ENCODE measurements at places on chromosomes 2 and 18. TPM values are rescaled to one million over a fixed set of nuclear protein-coding genes. Genes with fewer than 3 reads are reported as not detected.

DNA sequence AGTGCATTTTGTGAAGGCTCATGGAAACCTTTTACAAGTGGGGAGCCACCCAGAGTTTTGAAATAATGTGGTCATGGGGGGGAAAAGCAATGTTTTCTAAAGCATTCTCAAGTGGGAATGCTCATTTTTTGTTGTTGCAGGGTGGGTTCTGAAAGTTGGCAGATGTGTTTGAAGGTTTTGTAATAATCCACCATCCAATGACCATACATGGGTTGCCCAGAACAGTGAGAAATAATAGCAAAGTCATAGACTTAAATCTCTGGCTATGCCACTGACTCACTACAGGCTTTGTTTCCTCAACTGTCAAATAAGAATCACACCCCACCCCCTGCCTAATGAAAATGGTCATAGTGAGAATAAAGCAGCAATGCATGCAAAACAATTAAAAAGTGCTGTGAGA, 2.9 kb downstream of the DSG3 start:
- no peak for DNase-seq

The GCKR gene
- polyA plus RNA-seq = 1.2 TPM

DNA sequence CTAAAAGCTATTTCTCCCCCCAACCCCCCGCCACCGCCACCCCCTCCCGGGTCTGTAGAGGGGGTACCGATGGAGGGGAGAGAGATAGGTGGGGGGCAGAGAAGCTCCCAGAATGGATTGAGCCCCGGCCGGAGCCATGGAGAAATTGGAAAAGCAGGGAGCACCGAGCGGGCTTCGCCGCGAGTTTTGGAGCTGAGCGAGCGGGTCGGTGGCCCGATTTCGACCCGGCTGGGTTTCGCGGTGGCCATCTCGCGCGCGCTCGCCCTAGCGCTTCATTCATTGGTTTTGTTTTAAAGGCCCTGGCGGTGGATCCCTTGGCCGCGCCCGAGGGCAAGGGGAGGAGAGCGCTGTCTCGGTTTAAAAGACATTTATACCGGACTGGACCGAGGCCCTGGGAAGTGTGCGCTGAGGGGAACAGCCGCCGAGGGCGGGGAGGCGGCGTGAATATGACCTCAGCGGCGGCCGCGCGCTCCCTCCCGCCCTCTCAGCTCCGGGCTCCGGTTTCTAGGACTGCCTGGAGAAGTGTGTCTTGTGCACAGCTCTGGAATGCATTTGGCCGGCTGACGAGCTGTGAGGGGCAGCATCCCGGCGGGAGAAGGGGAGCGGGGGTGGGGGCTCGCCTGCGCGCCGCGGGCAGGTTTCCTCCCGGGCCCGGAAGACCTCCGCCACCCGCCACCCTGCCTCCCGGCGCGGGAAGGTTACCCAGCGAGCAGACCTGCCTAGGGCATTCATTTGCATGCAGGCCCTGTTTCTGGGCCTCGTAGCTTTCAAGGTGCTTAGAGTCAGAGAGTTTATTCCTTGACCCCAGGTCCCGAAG, 1.7 kb upstream of the SMAD7 start:
- DNase-seq = peak; percentile 95

- peak; percentile 7 for DNase-seq
Measured at GRCh38 chr2:144941743-144942488, 422.0 kb upstream of the ZEB2 start.

- DNase-seq = no peak
Measured at GRCh38 chr2:88227446-88227845, 57.3 kb downstream of the THNSL2 start.

DNA sequence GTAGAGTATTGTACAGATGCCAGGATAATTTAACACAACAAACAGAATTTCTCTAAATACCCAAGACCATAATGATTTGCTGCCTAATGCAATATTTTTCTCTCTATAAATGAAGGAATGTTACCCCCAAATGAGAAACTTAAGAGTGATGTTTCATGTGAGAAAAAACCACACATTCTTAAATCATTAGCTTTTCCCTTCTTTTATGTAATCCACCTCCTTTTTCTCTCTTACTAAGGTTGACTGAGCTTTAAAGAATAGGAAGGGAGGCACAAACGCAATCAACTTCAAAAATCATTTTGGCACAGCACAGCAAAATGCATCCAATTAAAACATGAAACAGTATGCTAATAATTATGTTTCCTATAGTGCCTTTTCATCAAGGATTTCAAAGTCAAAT, 698.1 kb upstream of the CDH2 start:
- DNase-seq = no peak

GRCh38 chr18:64110692-64111480, 38.0 kb downstream of the LINC00305 start:
- peak; percentile 30 for DNase-seq

DNA sequence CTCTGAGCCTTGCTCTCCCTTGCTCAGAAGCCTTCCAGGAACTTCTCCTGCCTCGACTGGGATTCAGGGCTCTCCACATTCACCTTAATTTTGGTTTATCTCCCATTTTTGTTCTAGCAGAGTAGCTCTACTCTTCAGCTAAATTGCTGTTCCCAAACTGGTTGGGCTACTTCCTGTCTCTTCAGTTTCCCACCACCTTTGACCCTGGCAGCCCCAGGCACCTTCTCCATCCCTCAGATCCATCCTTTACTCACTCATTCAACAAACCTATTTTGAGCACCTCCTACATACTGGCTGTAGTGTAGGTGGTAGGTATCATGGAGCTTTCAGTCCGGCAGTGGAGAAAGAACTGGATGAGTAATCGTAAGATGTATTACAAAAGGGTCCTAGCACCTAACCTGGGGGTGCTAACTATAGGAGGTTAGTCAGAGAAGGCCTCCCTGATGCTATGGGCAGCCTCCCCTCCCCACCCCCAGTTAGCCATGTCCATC, 26.3 kb downstream of the MERTK start:
- DNase-seq = no peak

DNA sequence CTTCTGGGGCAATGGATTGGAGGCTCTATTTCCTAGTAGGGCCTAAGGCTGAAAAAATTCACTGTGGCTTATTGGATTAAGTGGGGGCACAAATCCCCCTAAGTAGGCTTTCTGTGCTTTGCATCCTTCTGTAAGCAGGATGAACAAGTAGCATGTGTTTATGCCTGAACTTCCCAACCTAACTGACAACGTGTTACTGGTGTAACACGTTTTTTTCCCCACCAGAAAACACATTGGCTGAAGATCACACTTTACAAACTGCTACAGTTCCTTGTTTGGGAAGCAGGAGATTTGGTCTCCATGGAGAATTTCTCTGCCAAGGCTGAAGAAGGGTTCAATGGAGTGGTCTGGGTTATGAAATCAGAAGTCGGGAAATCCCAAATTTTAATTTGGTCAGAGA, 7.2 kb upstream of the ITGA6 start:
- no peak for DNase-seq

DNA sequence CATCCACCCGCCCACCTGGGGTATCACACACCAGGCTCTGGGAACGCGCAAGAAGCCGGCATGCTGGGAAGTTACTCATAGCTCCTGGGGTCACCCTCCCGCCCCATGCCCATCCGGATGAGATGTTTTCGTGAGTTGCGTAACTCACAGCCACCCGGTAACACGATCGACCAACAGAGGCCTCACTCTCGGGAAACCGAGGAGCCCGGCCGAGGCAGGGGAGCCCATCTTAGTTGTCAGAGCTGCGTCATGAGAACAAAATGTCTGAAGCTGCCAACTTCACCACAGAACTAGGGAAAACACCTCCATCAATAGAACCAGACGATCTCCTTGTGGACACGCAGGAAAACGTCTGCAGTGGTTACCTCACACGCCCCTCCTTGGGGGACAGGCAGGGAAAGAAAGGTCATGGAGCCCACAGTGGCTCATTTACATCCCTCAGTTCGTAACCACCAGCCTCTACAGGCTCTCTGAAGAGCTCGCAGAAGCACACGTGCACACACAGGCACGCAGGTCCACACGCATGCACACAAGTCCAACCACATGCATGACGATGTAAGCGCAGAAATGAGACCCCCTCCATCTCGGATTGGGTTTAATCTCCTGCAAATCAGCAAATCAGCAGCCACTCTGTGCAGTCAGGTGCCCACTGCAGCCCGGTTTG, 26.2 kb downstream of the ADI1 start:
- DNase-seq = peak; percentile 23

GRCh38 chr2:229521576-229521975, 192.8 kb downstream of the DNER start:
- DNase-seq = peak; percentile 34

- DNase-seq = no peak
Measured at GRCh38 chr2:236179236-236180075, 11.3 kb upstream of the GBX2 start.

DNA sequence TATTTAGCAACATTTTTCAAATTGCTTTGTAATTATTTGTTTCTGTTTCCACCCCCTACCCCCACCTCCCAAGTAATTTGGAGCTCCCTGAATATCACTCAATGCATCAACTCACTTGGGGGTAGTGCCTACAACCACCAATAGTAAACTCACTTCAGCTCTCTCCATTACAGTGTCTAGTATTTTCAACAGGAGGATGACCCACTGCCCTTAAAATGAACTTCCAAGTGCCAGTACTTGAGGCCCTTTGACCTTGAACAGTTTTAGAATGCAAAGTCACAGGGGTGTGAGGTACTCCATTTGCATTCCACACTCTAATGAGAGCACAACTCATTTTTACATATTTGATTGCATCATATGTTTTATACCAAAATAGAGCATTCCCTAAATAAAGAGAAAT, 523.0 kb downstream of the ERBB4 start:
- DNase-seq = no peak

- DNase-seq = no peak
Measured at GRCh38 chr2:7190587-7191324, 273.5 kb downstream of the RNF144A start.

DNA sequence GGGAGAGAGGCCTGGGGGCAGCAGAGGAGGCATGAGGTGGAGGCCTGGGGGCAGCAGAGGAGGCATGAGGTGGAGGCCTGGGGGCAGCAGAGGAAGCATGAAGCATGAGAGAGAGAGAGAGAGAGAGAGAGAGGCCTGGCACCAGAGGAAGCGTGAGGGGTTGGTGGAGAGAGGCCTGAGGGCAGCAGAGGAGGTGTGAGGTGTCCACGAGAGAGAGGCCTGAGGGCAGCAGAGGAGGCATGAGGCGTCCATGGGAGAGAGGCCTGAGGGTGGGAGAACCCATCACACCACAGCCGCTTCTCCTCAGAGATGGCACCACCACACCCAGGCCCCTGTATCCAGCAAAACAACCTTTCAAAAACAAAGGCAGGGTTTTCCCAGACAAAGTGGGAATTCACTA, 55.7 kb upstream of the KCNG2 start:
- DNase-seq = no peak

GRCh38 chr2:152743002-152743401, 24.6 kb downstream of the ARL6IP6 start:
- DNase-seq = no peak

DNA sequence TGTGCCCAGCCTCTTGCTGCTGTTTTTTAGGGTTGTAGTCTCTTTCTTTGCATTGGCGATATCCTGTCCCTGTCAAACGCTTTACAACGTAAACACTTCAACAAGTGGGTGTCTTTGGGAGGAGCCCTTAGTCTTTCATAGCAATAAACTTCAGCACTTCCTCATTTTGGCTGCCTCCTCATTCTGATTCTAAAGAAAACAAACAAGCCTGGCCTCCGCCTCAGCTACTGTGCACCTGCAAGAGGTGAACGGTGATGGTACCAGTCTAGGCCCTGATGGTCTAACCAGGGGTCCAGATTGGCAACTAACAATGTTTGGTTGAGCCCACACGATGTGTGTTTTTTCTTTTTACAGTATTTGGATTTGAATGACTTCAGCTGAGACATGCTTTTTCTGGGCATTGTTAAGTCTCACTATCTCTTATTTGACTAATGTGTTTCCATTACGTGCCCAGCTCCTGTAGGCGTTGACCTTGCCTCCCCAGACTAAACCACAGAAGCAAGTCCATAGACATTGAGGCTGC, 53.2 kb upstream of the CUL3 start:
- DNase-seq = peak; percentile 73

GRCh38 chr2:37013315-37013641, 46.9 kb upstream of the STRN start:
- DNase-seq = no peak

- peak; percentile 85 for DNase-seq
Measured at GRCh38 chr2:237581751-237582746, 8.5 kb downstream of the RAB17 start.

- peak; percentile 12 for DNase-seq
Measured at GRCh38 chr2:205461678-205462665, 220.3 kb upstream of the NRP2 start.

DNA sequence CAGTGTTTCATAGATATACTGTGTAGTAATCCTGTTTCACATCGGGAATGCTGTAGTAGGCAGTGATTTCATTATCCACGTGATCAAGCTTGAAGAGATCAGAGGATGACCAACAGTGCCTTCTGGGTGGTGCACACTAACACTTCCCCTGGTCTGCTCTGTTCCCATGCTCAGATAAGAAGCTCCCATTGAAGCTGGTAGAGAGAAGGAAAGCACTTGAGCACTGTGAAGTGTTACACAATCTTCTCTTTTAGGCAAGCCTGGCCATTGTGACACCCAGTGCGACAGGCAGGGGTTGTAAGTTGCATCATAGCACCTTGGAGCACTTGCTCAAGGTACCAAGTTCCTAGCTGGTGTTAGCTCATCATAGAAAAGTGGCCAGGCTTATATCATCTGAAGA, 30.6 kb upstream of the GPD2 start:
- no peak for DNase-seq

DNA sequence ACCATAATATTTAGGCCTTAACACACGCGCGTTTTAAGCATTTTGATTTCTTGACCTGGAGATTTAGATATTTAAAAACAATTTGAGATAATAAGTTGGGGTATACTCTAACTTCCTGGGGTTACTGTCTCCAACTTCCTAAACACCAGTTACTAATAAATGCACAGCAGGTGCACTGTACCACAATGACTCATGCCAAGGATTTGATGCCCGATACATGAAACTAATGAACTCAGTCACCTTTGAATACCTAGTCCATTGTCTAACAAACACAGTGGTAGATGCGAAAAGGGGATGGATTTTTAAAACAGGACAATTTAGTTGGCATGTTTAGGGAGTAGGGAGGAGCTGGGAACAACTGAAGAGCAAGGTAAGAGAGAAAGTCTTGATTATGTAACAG, 21.2 kb downstream of the CABYR start:
- no peak for DNase-seq

- no peak for DNase-seq
Measured at GRCh38 chr18:23181547-23181946, 46.3 kb downstream of the CABLES1 start.
